Caki2 (cell line): ENCODE measurements at places on chromosomes 2 and 18. TPM values are rescaled to one million over a fixed set of nuclear protein-coding genes. Genes with fewer than 3 reads are reported as not detected.

DOK6 gene
- 0.09 and 0.30 TPM in 2 replicates for total RNA-seq

- no peak for DNase-seq
These were observed 63.4 kb downstream of the TACR1 start for GRCh38 chr2:75135776-75136400.

DNA sequence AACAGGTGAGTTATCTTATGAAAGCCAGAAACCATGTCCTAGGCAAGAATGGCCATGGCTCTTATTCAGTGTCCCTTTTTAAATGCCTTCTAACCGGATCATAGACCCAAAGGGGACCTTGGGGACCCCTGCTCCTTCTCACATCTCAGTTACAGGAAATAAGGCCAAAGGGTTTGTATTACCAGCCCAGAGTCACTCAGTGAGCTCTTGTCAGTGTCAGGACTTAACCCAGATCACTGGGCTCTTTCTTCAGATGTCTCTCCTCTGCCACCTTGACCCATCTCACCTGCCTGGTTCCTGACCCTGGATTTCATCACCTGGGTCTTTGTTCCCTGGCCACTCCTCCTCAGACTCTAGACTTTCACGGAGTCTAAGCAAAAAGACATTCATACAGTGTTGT is 556.7 kb downstream of the CMPK2 start:
- DNase-seq: no peak

GRCh38 chr2:100397118-100397860 is 20.2 kb downstream of the CHST10 start:
- DNase-seq: no peak

- peak; percentile 7 for DNase-seq
These were observed 106.3 kb downstream of the TTN start for GRCh38 chr2:178700922-178701342.
